ENCODE measurements at places on chromosomes 3 and 15.

DNA sequence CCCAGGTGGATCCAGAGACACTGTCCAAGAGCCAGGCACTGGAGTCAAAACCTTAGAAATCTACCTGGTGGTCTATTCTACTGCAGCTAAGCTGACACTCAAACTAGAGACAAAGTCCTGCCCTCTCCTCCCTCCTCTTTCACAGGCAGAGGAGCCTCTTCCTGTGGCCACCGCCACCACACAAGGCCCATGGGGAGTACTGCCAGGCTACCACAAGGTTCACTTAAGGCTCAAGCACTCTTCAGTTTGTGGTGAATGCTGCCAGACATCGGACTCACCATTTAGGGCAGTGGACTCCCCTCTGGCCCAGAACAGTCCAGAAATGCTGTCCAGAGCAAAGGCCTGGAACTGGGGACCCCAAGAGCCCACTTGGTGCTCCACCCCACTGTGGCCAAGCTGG lies 160.9 kb downstream of the ADAMTS17 start:
- no peak for DNase-seq

DNA sequence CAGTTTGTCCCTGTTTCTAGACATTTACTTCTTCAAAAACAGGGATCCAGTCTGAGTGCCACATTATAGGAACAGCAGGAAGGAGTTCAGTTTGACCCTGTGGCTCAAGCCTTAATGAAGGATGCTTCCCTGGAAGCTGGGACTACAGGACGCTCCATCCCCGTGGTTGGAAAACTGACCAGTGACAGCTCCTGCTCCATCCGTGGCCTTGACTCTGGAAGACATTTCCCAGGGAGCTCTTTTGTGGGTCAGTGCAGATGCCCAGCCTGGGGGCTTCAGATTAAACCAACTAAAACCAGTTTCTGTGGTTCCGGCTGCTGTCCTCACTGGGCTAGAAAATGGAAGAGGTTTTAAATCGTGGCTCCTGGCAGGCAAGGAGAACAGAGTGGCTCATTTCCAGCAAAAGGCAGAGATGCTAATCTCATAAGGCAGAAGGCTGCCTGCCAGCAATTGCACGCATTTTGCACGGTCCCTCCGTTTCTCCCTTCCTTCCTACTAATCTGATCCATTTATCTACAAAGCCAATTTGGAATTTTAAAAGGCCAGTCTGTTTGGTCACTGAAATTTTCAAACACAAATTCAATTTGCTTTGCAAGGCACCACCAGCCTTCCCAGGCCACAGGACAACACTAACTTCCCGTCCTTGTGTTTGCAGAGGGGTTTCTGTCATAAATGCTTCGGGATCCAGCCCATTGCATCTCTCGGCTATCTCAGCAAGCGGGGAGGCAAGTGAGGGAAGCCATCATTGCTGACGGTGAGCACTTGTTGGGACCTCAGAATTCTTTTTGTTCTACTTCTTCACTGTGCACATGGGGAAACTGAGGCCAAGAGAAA lies 6.2 kb upstream of the SSUH2 start:
- no peak for DNase-seq

DNA sequence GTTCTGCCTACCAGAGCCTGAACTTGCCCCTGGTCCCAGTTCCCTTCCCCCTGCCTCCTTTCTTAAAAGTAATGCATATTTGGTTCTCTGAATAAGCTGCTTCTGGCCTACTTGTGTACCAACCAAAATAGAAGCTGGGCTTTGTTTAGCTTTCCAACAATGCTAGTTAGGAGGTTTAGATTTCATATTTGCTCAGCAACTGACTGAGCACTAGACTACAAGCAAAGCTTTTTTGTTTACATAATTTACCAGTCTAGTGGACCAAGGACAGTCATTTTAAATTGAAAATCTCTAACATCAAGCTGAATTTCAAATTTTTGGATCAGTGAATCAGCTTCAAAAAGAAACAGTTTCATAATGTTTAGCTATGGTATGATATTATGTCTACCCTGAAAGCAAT lies 331.2 kb downstream of the ULK4 start:
- DNase-seq: no peak

- no peak for DNase-seq
These were observed 413.7 kb downstream of the PDCD6IP start for GRCh38 chr3:34212175-34212574.

DNA sequence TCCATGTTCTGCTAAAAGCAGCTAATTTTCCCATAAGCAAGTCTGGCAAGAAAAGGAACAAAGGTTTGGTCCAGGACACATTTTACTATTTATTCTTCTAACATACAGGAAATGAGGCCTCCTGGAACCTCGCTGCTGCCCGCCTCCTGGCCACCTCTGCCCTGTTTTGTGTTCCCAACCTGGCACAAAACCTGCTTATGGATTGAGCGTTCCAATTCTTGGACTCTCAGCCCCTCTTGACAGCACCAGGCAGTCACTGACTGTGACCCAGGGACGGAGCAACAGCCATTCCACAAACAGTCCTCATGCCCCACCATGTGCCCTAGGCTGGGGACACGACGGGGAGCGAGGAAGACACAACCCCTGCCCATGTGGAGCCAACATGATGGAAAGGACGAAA lies 11.6 kb upstream of the SSUH2 start:
- no peak for DNase-seq

DNA sequence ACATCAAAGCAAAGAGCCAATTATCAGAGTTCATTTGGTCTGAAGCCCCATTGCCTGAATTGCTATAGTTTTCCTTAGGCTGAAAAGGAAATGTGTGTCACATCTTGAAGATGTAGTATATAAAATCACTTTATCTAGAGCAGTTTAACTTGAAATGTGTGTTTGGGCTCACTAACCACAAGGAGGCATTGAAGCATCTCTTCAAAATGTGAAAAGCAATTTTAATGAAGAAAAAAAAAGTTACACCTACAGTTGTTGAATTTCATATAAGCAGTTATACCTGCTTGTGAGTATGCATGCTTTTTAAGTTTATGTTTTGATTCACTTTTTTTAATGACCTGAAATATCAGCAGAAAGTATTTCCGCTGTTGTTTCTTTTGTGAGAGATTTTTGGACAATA lies 129.3 kb downstream of the IQCH start:
- no peak for DNase-seq

DNA sequence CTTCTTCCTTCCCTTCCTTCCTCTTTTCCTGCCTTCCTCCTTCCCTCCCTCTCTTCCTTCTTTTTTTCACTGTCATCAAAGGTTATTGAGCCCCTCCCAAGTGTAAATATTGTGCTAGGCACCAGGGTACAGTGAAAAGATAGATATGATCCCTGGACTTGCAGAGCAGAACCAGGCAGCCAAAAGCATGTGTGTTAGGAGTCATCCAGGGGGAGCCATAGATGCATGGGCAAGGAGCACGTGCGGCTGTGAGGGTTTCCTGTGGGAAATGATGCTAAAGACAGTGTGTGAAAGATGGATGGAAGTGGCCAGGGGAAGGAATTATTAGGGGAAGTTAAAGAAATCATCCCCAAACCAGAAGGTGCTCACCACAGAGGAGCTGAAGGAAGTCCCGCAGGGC lies 65.2 kb downstream of the NR2F2 start:
- DNase-seq: no peak

DNA sequence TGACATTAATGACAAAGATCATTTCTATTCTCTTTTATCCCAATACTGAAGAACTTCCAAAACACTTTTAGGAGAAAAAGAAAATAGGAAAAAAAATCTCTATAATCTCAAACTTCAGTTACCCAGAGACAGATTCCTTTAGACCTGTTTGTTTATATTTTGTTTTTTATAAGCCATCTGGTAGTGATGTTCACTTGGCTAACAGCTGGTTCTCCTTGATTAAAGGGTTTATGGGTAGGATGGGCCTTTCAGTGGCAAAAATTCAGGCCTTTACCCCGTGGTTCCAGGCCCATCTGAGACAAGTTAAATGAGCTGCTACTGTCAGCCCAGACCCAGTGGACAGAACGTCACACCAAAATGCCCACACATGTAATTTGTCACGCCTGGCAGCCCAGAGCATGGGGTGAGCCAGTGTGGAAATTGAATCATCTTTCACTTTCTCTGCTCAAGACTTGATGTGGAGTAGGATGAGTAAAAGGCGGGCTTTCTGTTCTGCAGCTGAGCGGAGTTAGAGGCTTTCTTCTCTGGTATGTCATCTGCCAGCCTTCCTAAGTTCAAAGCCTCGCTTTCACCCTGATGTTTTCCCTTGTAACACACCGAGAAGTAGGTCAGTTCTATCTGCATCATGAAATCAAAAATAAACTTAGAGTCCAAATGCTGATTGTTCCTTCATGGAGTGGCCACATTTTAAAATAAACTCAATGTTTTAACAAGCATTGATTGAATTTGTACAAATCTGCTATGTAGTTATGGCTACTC lies 62.5 kb upstream of the SKOR1 start:
- peak; percentile 50 for DNase-seq

DNA sequence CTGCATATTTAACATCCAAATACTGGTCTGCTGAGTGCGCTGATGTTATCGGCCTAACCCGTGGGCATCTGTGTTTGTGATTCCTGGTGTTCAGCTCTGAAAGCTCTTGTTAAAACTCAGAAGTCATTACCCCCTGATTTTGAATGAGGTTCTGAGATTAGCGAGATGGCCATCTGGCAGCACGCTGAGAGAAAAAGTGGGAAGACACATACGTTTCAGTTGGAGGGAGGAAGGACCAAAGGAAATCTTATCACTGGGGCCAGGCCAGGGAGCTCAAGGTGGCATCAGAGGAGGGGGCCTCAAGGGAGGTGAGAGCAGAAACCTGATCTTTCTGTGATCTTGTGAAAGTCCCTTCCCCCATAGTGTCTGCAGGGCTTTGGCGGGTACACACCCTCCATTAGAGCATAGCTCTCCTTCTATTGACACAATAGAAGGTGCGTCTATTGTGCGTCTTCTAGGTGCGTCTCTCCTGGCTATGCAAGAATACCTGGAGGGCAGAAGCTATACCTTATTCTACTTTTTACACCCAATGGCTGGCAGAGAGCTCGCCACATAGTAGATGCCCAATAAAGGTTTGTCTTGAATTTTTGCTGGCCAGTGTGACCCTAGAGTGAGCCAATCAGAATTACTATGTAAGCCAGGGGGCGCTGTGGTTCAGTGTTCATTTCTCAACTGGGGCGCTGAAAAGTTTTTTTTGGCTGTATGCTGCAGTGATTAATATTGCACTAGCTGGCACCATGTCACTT lies 182.4 kb downstream of the SHQ1 start:
- DNase-seq: peak; percentile 34

GRCh38 chr15:70476441-70476840 lies 286.9 kb downstream of the UACA start:
- no peak for DNase-seq

DNA sequence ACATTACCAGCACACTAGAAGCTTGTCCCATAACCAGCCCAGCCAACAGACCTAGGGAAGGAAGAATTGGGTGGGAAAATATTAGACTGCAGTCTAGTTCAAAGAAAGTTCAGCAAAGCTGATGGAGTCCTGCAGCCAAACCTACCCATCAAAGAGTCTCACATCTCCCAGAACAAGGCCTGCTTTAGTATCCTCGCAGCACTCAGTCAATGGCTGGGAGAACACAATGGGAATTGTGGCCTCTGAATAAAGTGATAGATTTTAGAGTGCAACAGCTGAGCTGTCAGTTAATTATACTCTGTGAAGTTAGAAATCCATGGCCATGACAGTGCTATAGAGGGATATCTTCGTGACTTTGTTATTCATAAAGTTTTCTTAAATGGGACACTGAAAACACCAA lies 207.2 kb upstream of the NAALADL2 start:
- no peak for DNase-seq

DNA sequence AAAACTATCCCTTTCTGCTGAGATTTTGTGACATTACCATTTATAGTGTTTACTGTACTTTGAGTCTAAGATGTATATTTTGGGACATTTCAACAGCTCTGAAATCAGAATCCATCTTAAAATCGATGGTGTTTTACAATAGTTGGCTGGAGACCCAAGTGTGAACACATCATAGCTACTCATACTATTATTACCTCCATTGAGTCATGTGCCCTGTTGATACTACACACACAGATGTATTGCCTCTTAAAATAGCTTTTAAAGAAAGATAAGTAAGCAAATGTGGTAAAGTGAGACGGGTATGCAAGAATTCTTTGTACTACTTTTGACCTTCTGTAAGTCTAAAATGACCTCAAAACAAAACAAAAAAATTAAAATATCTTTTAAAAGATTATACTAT lies 6.7 kb downstream of the LMOD3 start:
- no peak for DNase-seq

- no peak for DNase-seq
These were observed 197.2 kb upstream of the VEPH1 start for GRCh38 chr3:157700405-157700804.

GRCh38 chr3:50616770-50617095 lies 218 bp upstream of the MAPKAPK3 start:
- DNase-seq: peak; percentile 79

GRCh38 chr3:88019024-88019423 lies 39.8 kb downstream of the CGGBP1 start:
- no peak for DNase-seq

- no peak for DNase-seq
These were observed 30.3 kb downstream of the GPD1L start for GRCh38 chr3:32136703-32137102.

GRCh38 chr3:101212730-101213129 lies 107.6 kb downstream of the IMPG2 start:
- no peak for DNase-seq

DNA sequence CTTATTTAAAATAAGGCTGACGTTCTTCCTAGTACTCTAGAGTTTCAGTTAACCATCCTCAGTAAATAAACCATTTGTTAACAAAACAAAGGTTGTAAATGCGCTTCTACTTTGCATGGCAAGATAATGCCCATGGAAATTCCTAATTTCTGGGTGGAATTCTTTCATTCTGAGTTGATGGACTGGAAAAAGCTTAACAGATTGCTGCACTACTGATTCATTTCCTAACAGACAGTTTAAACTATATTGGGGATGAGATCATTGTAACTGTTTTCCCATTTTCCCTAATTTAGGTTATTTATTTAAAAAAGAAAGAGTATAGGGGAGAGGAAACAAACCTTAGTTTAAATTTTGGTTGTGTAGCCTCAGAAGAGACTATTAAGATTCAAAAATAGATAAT lies 342.2 kb downstream of the NLGN1 start:
- DNase-seq: no peak

GRCh38 chr3:158260392-158260791 lies 150.5 kb downstream of the RSRC1 start:
- no peak for DNase-seq

GRCh38 chr3:141184430-141184829 lies 47.2 kb upstream of the PXYLP1 start:
- DNase-seq: no peak

DNA sequence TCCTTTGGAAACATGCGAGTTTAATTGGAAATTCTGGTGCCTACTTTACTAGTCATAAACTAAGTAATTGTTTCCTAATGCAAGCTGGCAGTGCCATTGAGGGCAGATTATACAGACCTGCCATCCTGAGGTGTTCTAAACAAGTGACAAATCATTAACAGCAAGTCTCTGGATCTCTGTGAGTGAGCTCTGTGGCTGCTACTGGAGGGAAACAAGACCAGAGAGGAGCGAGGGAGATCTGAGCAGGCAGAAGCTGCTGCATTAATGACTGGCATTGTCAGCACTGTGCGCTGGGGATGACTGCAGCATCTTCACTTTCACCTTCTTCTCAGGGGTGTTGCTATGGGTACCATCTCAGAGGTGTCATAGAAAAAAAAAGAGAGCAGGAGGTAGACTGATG lies 308.4 kb upstream of the DPH6 start:
- DNase-seq: no peak
